ENCODE measurements at places on chromosomes 2 and 18.

GRCh38 chr2:100676346-100676745, 113.6 kb downstream of the PDCL3 start:
- no peak for DNase-seq

GRCh38 chr2:38528008-38528442, 74.7 kb downstream of the HNRNPLL start:
- DNase-seq, result peak; percentile 52

DNA sequence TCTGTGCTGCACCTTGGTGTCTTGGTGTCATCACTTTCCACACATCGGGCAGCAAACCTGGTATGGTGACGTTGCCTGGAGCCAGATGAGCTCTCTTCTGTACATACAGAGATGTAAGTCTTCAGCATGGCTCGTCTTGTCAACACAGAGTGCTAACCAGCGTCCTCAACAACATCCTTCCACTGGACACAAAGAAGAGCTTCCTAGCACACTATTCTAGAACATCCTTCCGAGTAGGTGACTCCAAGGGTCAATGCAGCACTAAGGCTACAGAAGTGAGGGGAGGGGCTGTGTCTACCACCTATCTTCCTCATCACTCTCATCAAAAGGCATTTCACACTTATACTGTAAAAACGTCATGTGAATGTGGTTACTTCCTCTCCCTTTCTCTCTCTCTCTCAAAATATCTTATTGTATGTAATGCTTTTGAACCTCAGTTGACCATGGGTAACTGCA, 108.1 kb upstream of the SLC1A4 start:
- DNase-seq, result no peak

DNA sequence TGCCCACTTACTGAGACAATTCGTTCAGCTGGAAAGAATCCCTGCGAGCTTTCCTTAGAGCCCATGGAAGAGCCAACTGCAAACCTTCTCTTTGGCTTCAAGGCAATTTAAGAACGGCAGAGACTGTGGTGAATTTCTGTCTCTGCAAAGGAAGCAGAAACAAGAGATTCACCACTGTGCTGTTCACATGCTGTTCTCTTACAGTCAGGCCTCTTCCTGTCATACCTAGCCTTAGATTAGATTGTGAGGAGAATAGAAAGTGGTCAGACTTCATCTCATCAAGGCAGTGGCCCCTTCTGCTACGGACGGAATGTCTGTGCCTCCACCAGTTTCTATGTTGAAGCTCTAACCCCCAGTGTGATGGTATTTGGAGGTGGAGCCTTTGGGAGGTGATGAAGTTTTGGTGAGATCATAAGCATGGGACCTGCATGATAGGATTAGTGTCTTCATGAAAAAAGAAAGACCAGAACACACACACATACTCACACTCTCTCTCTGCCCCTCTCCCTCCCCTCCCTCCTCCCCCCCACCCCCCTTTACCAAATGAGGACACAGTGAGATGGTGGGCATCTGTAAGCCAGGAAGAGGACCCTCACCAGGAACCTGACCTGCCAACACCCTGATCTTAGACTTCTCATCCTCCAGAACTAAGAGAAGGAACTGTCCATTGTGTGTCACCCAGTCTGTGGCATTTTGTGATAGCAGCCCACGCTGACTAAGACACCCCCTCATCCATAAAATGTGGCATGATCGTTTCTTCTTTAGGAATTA, 45.6 kb upstream of the NRP2 start:
- DNase-seq, result no peak

DNA sequence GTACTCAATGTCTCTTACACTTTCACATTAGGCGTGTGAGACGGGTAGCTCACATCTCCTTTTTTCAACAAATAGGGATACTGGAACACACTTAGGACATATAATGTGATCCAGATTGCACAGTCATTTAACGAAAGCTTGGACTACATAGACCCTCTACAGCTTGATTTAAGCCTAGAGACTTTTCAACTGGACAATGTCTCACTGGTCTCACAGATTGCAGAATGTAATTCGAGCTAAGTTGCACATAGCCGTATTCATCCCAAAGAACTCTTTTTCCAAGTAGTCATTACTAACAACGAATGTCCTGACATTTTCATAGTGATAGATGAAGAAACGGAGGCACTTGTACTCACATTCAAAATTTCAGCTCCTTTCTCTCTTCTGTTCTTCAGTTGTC, 612.1 kb downstream of the ZEB2 start:
- DNase-seq, result no peak

DNA sequence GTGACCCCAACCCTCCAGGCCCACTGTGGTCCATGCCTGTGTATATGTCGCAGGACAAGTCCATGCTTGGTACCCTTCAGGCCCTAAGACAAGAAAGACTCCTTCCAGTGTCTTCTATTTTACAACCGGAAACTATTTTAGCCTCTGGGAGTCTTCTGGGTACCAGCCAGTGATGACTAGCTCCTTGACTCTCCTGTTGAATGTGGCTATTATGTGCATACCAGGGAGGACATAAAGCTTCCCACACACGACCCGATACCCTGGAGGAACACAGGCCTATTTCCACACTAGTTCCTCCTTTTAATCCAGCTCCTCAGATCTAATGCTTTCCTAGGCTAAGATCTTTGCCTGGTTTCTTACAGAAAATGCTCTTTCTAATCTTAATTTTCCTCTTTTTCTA, 178.1 kb downstream of the NCKAP5 start:
- peak; percentile 59 for DNase-seq

DNA sequence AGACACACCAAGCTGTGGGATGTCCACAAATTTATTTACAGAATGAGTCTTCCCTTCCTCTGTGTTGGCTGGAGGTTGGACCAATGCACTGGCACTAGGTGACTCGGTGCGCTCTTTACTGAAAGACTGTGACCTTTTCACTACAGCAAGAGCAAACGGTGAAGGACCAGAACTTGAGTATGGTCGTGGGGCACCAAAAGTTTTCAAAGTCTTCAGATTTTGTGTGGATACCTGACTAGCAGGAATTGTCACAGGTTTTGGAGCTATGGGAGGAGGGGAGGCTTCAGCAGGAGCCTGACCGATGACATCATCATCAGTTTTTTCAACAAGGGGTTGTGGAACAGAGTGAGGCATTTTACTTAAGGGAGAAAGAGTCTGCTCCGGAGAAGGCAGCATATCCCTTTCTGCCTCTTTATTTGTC, 73.0 kb upstream of the GRB14 start:
- no peak for DNase-seq

- DNase-seq, result no peak
Observed at GRCh38 chr2:54422072-54422581, 34.0 kb upstream of the SPTBN1 start.

GRCh38 chr18:67581178-67581577, 64.7 kb upstream of the DSEL start:
- DNase-seq, result no peak

DNA sequence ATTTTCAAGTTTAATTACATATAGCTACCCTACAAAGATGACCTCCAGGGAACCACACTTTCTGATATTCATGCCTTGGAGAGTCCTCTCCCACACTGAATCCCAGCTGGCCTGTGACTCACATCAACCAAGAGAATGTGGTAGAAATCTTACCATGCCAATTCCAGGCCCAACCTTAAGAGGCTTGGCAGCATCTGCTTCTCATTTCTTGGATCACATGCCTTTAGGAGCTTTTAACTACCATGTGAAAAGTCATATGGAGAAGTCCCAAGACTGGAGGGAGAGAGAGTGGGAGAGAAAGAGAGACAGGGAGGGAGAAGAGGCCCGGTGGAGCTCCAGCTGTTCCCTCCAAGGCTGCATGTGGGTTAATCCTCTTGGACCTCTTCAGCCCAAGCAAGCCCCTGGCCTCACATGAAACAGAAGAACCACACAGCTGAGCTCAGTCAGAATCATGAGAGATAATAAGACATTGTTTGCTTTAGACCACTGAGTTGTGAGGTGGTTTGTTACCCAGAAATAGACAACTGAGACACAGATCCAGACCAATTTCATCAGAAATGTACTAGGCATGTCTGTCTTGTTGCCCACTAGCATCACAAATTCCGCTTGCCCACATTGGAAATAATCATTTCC, 190.7 kb downstream of the MTCL1 start:
- DNase-seq, result peak; percentile 55

All from amniotic epithelial cell (primary cell).